IPS DF 6.9 (cell line): ENCODE measurements at places on chromosomes 1 and 21.

DNA sequence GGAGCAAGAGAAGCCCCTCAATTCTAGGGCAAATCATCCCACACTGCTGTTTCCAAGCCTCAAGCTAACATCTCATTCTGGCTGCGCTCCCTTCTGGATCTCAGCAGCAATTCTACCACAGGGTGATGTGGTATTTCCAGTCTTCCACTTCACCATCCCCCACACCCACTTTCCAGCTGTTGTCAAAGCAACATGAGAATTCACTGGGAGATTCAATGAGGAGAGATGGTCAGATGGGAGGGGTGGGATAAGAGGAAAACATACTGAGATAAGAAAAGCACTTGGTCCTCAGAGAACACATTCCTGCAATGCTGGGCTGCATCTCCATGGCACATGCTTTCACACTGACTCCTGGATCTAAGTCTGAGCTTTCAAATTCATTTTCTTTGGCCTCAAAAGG, 47.3 kb upstream of the LRRC52 start:
- DNase-seq, result no peak

GRCh38 chr1:154941333-154942013, 5.0 kb upstream of the PMVK start:
- DNase-seq, result no peak

GRCh38 chr1:168427051-168427450, 116.7 kb downstream of the XCL2 start:
- DNase-seq, result no peak

GRCh38 chr21:41479686-41480085, 28.3 kb downstream of the TMPRSS2 start:
- DNase-seq, result no peak

- DNase-seq, result no peak
Observed at GRCh38 chr1:76084029-76084627, 9.6 kb downstream of the ST6GALNAC3 start.

DNA sequence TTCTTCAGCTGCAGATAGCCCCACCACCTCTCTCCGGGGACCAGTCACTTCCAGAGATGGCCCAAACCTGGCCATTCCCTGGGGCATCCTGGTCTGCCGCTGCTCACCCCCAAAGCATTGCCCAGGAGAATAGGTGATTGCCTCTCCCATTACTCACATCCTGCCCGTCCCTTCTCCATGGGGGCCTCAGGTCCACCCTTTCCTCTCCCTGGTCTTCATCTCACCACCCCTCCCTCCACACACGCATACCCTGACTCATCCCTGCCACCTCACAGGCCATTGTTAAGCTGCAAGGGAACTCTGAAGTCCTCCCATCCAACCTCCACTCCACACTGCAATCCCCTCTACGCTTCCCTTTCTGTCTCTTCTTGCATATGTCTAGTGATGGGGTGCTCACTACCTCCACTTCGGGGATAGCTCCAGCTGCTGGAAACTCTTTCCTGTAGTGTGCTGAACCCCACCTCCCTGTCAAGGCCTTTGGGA, at the start of gene PLEKHG5:
PLEKHG5 (minus strand) TSS at position 188 of the 483 bp plus-strand sequence. CDS start 14,096 bp downstream, outside the sequence.
- DNase-seq, result no peak

GRCh38 chr1:181091309-181092040, 3.0 kb downstream of the IER5 start:
- no peak for DNase-seq

DNA sequence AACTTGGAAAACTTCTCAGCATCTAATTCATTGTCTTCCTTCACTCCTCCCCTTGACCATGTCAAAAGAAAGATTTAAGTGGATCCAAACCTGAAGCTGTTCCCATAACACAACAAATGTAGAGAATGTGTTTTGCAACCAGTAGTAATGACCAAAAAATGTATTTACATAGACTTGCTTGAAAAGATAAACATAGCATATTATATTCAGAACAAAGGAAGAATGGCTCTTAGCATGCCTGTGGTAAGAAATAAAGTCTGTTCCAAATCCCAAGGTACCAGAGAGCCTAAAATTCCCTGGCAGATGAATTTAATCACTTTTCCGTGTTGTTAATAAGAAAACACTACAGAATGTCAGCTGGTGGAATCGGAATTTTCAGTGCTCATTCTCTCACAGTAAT, 36.8 kb downstream of the FMO3 start:
- DNase-seq, result no peak

DNA sequence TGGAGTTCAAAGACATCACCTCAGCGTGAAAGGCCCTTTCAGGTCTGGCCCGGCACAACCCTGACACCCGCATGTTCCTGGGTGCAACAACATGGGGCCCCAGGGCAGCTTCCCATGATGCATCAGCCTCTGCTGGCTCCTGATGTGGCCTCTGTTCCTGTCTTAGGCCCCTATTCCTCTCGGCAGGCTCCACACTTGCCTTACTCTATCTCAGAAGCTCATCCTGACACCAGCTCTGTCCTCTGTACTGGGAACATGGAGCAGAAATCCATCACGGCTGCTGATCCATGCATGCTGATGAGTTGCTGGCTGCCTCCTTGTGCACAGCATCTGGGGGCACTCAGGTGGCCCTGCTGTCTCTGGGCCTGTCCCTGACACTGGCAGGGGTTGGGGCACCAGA, 74.6 kb downstream of the ADARB1 start:
- DNase-seq, result no peak

- no peak for DNase-seq
Observed at GRCh38 chr21:45496151-45496967, 45.9 kb downstream of the SLC19A1 start.

DNA sequence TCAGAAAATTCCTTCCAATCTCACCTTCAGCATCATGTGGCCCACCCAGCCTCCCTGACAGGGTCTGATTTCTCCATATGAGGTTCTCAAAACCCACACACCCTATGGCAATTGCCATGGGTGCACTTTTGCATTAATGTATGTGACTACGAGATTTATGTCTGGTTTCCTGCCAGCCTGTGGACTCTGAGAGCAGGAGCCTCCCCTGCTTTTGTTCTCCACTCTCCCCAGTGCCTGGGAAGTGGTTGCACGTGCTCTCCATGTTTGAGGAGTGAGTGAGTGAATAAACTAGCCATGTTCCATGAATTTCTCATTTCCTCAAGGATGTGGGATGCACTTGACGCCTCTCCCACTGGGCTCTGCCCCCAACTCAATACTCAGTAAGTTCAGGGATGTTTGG, 91.2 kb downstream of the ACTL8 start:
- DNase-seq, result no peak

DNA sequence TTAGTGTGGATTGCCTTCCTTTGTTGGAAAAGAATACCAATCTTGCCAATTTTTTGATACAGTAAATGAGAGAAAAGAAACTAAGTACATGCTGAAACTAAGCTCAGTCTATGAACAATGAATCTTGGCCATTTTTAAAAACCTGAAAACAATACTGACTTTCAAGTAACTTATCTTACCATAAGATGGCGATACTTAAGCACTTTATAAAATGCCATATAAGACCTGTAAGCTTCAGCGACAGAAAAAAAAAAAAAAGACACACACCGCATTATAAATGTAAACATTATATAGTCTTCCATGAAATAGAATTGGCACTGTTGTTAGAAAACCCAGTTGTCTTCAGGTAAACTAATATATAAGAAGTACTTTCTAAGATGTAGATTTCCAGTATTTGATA, 3.0 kb downstream of the OLFM3 start:
- no peak for DNase-seq

DNA sequence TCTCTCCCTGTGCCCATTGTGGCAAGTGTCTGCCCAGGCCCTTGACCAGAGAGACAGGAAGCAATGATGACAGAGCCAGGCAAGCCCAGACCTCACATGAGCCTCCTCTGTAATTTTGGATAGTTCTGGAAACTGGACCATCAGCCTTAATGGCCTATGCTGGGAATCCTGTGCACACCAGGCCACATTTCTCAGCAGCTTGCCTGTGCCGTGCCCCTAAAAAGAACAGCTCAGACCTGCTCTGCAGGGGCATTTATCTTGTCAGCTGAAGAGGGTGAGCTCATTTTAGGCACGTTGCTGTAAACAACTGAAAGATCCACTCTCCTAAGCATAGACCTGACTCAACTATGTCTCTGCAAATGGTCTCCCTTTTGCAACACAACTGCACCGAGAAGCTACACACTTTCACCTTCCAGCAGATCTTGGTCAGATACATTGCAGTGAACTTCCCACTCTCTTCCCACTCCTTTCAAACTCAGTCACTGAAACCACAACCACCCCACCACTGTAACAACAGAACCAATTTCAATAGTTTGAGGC, 53.5 kb upstream of the BACH1 start:
- DNase-seq, result no peak

DNA sequence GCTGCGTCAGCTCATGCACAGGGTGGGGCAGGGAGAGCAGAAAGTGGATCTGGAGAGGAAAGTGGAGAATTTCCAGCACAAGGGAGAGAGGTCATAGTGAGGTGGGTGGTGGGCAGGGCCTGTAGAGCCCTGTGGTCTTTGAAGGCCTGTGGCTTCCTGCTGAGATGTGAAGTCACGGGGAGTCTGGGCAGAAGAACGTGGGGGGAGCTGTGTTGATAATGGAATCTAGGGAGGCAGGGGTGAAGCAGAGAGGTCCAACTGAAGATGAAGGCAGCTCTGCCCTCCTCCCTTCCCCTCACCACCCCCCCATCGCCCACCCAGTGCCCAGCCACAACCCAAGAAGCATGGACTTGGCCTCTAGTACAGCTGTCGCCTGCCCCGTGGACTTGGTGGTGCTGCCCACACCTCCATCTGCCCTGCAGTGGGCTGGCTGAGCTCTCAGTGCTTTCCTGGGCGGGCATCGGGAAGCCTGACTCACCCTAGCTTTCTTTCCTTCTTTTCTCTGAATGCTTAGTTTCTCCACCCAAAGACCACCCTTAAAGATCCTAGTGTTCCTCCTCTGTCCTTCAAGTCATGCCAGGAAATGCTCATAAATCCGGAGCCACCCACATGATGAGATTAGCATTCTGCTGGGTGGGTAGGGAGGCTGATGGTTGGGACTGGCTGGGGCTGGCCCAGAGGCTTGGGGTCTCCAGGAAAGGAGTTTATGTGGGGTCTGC, 186.1 kb downstream of the TRABD2B start:
- no peak for DNase-seq

DNA sequence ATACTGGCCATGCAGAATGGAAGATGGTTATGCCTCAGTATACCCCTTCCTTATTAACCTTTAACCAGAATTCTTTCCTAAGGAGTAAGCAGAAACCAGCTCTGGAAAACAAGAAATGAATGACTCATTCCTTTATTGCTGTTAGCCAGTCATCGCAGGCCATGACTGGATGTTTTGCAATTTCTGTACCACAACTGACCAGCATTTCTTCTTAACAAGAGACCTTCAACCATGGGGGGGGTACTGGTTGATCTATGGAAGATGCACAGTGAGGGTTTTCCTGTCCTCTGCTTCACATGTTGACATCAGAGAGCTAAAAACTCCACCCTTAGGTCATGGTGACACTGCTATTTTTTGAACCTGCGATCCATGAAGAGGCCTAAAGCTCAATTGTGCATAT, 28.0 kb upstream of the RNF2 start:
- DNase-seq, result no peak

DNA sequence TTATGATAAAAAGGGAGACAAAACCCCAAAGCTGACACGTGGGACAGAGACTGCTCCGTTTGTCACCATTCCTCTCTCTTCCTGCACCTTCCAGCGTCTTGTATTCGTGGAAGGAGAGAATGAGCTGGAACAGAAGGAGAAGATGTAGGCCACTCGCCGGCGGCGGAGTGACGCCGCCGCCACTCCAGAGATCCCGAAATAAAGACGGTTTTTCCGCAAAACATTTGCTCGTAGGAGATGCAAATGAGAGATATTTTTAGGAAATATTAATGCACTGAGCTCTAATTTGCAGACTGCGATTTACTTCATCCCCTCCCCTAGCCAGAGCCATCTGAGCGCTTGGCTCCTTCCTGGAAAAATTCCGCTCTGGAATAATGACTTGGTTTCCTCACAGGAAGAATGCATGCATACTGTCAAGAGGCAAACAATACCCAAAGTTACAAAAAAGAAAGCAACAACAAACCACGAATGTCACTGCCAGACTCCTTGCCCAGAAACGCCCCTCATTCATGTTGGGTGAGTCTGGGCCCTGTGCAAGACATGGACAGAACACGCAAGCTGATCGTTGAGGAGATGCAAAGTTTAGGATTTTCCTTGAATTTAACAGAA, 18.0 kb upstream of the ADARB1 start:
- no peak for DNase-seq

DNA sequence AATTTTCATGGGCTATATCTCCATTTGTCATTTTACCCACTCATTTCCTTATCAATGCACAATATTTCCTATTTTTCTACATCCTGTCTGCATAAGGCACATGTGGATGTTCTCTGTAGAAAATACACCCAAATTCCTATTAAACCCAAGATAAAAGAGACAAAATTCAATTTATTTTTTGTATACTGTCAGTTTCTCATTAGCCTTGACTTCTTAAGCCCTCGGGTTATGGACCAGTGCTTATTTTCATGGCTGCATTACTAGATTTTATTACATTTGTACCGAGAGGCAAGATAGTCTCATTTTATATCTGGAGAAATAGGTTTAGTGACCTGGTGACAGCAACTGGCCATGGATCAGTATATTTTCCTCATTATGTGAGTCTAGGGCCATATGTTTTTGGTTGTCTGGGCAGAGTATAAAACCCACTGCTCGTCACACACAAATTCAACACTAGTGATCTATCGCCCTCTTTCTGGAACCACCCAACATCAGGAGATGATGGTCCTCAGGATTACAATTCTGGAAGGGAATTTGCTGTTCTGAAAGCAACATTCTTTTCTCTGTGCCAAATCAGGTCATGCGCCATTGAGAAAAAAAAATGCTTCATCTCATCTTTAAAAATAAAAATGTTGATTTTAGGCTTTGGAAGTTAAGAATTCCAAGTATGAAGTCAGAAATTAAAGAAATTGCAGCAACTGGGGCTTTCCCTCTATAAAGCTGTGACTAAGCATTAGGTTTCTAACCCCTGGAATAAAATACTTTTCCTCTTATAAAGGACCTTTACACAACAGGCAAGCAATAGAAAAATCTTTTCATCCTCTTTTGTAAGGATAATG, 81.4 kb downstream of the ASTN1 start:
- no peak for DNase-seq

DNA sequence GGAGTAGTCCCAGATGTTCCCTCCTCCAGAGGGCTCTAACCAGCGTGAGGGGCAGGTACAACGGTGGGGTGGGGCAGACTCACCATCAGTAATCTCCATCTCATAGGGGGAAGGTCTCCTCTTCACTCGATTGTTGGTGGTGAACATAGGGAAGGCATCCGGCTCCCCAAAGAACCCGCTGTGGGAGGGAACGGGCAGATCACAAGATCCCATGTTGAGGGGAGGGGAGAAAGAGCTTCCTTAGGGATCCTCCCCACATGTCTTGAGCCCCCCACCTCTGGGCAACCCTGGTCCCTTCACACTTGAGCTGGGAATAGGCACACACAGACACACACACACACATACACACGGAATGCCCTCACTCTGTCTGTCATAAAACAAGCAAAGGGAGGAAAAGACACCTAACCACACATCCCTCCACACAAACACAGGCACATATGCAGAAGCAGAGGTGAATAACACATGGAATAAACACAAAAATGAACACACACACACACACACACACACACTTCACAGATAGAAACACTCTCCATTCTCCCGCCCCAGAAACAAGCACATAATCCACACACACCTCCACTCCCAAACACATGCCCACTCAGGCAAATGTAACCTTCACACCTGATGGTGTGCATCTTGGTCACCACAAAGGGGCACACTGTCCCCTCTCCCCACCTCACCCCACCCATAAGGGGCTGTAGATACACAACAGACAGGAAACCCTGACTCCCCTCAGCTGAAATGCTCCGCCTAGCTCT, 7.9 kb downstream of the TAL1 start:
- no peak for DNase-seq

- DNase-seq, result no peak
Observed at GRCh38 chr1:167474191-167474641, 44.1 kb downstream of the CD247 start.

GRCh38 chr1:76857138-76857537, 10.1 kb upstream of the ST6GALNAC5 start:
- no peak for DNase-seq
